CD8-positive, alpha-beta T cell (primary cell): ENCODE measurements at places on chromosomes 16 and 17.
A peak's percentile ranks its signal among the peaks of the same experiment; 100 is the strongest.

DNA sequence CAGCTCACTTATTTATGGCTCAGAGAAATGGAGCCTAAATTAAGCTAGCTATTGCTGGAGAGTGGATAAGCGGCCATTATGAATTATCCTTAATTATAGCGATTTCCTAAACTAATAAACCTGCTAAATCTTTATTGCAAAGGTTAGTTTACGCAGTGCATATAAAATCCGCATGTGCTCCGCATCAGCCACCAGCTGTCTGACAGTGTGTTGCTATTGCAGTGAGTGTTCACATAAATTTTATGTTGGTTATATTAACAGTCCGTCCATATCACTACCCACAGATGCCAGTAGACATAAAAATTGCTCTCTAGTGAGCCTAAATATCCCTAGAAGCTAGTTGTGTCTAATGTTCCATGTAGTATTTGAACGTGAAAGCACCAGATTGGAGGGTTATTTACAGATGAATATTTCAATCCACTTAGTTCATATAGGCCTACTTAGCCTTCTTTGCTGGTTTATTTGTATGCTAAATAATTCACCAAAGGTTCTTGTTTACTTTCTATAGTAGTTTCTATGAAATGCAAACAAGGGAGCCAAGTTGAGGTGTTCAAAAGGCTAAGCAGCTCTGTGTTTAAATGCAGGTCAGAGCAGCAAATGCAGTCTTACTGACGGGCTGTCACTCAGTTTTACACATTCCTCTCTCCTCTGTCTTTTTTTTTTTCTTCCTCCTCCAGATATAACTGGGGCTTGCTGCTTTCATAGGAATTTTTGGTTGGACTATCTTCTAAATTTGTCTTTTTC, 219.1 kb downstream of the IRX3 start:
- no peak for DNase-seq

GRCh38 chr16:57604177-57604576, 24.3 kb upstream of the ADGRG1 start:
- no peak for DNase-seq

DNA sequence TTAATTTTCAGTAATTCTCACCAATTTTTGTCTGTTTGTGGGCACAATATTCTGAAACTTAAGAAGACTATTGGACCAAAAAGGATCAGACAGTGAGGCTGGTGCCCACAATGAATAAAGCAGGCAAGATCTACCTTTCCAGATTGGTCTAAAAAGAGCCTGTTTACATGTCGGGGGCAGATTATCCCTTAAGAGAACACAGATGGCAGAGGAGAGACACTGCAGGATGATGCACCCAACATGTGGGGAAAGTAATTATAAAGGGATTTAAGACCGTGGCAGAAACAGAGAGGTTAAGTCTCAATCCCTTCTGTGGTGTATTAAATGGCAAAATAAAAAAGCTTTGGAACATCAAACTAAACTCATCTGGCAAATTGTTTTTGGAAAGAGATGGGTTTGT, 331.8 kb upstream of the CDH11 start:
- no peak for DNase-seq

GRCh38 chr16:89038811-89039735, 54.6 kb upstream of the ACSF3 start:
- no peak for DNase-seq

DNA sequence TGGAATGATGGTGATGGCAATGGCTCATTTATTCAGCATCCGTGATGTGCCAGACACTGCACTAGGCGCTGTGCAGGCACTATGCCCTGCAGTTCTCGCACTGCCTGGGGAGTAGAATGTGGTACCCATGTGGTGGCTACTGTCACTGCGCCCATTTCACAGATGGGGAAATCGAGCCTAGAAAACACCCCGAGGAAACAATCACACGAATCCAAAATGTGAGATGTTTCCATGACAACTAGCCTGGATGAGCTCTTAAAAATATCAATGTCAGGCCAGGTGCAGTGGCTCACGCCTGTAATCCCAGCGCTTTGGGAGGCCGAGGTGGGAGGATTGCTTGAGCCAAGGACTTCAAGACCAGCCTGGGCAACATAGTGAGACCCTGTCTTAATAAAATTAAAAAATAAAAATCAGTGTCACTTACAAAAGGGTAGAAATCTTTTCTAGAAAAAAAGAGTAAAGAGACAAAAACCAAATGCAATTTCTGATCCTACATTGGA, 57.9 kb upstream of the TNRC6A start:
- no peak for DNase-seq

GRCh38 chr16:15830832-15831451, 25.9 kb downstream of the MYH11 start:
- no peak for DNase-seq

DNA sequence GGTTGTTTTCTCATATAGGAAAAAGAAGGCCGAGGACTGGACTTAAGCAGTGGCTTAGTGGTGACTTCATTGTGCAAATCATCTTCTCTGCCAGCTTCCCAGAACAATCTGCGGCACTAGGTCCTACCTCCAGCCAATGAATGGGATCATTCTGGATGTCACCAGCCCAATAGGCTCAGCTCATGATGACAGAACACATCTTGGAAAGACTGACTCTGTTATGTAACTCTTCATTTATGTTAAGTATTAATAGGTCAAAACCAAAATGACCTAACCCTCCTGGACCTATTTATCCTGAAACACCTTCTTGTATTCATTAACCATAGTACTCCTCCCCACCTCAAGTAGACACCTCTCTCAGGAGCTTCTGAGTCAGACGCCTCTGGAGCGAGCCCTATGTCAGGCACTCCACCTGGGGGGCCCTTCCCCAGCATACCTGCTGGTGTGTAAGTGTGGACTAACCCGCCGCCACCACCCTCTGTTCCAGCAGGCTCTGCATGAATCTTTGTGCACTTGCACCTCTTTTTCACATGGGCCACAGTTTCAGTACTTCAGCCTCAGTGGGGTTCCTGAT, 7.2 kb downstream of the ARL2BP start:
- no peak for DNase-seq

- peak; percentile 67 for DNase-seq
Observed at GRCh38 chr16:1771188-1771863, at the start of gene NME3. Gene NME3 (minus strand): TSS chr16:1771543. CDS start chr16:1771534, 9 bp downstream.
